Suppressor macrophage treated with lipopolysaccharide for 4 hours (primary cell): ENCODE measurements at places on chromosomes 11 and 22.

DNA sequence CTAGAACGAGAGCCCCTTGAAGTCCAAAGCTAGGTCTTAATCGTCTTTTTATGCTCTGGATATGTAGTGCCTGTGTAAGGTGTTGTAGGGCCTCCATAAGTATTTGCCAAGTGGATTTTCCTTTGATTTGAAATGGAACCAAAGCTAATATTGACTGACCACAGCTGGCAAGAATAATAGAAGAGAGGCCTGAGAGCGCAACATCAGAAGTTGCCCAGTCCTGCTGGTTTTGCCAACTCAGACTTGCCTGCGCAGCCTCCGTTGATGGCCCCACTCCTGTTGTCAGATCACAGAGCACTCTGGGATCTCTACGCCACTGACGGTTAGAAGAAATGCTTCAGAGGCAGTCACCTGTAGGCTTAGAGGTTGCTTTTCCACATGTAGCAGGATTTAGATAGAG is 251.2 kb downstream of the TENM4 start:
- no peak for DNase-seq

DNA sequence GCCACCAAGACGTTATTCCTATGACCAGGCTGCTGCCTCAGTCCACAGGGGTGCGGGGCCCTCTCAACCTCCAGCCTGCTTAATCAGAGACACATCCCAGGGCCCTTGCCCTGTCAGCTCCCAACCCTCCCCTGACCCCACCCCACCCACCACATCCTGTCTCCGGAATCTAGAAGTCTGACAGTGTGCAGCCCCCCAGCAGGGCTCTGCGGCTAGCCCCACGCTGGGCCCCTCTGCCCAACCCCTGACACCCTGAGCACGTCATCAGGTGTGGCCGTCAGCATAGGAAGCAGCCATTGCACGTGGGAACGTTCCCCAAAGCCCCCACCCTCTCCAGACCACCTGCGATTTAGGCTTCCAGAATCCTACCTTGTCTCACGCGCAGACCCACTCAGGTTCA is 34.3 kb upstream of the IGSF9B start:
- no peak for DNase-seq

DNA sequence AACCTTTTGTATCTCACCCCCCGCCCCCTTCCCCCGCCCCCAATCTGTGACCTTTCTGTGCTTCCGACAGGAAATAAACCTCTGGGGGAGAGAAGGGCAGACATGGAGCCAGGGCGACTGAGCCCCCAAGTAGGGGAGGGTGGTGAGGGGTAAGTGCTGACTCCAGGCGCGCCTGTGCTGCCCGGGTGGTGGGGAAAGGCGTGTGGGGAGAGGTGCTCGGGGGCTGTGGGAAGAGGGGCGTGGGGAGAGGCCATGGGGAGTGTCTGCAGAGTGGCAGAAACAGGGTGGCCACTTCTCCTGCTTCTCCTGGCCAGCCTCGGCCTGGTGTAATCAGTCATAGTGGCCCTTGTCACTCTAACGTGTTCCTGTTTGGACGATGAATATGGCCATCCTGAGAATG is 8.0 kb downstream of the SLC16A8 start:
- DNase-seq, result no peak

- DNase-seq, result no peak
Measured at GRCh38 chr22:50683086-50683993, 10.7 kb downstream of the SHANK3 start.

DNA sequence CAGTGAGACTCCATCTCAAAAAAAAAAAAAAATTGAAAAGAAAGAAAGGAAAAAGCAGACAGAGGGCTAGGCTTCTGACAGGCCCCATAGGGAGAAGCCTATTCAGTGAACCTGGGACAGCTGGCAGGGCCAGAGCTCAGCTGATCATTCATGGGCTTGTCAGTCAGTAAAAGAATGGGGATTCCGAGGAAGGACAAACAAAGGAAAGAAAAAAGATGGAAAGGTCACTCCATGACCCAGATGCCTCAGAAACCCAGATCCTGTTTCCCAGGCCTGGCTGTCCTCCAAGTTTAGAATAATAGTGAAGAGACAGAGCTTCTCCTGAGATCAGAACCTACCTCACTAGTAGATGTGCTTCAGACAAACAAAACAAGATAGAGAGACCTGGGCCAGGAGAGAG is 34.3 kb upstream of the ASPHD2 start:
- no peak for DNase-seq

DNA sequence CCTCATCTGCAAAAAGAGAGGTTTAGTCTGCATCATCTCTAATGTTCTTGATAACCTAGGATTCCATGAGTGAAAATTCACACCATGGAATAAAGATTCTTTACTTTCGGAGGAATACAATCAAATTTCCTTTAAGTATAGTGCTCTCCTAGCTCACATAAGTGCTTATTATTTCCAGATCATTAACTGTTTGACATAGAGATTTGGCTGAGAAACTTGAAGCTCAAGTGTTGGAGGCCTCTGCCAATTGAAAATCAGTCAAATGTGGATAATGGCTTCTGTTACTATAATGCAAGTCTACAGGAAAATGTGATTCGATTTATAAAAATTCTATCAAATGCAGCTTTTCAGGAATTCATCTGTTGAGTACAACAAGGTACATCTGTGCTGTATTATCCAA is 144.6 kb downstream of the KIF18A start:
- DNase-seq, result no peak
